ENCODE measurements at places on chromosomes 2 and 18.

- DNase-seq: no peak
Observed at GRCh38 chr18:43271593-43272432, 5.5 kb downstream of the SYT4 start.

DNA sequence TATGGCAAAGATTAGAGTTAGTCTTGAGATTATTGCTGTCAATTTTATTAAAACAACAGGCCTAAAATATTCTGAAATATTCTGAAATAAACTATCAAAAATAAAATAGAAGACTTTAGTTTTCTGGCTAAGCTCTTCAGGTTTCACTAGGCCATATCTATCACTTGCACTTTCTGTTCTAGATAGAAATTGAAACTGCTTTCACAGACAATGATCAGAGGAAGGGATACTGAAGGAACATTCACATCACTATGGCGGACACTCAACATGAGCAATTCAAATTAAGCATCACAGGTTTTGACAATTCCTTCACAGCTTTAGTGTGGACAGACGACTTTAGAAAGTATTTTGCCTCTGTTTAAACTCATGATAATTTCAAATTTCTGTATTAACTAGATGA lies 586.4 kb upstream of the REG3G start:
- no peak for DNase-seq

DNA sequence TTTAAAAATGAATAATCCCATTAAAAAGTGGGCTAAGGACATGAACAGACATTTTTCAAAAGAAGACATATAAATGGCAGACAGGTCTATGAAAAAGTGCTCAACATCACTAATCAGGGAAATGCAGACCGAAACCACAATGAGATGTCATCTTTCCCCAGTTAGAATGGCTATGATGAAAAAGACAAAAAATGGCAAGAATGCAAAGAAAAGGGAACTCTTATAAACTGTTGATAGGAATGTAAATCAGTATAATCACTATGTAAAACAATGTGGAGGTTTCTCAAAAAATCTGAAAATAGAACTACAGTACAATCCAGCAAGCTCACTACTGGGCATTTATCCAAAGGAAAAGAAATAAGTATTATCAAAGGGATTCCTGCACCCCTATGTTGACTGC lies 169.2 kb downstream of the METTL4 start:
- no peak for DNase-seq

DNA sequence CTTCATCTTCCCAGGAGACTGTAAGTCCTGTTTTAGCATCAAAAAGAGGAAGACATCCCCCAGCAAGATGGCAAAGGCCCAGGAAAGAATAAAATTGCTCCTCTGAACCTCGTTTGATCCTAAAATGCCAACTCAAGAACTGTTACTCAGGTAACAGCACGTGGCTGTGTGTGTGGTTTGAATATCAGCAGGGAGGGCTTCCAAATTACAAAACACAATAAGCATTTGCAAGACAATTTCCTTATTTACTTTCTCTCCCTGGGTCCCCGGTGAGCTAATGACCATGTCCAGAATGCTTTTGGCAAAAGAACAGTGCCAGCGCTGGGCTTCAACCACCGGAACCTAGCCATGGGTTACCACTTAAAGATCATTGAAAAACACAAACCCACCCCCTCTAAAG lies 163.6 kb downstream of the C1D start:
- DNase-seq: no peak

DNA sequence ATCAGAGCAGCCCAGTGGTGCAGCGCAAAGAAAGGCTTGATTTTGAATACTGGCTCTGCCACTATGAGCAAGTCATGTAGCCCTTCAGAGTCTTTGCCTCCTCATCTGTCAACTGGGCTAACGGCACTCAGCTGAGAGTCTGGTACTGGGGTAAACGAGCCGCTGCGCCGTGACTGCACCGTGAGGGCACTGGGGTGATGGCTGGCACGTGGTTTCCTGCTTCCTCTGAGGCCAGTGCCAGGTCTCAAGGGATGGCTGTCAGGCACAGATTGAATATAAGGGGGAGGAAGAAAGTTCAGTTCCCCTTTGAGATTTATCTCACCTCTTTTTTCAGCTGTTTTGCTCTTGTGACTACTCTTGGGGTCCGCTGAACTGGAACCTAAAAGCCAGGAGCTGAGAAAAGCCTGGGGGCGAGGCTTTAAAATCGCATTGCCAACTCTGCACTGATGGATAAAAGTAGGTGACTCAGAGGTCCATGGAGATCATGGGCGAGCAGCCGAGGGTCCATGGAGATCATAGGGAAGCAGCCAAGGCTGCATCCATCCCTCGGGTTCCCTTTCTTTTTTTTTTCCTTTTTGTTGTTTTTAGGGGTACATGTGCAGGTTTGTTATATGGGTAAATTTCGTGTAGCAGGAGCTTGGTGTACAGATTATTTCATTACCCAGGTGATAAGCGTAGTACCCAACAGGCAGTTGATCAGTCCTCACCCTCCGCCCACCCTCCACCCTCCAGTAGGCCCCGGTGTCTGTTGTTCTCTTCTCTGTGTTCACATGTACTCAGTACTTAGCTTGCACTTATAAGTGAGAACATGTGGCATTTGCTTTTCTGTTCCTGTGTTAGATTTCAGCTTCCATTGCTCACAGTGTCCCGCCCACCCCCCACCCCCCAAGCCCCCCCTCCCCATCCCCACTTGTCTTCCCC lies 114.3 kb downstream of the SPP2 start:
- no peak for DNase-seq

GRCh38 chr2:172340394-172340793 lies 87.0 kb upstream of the ITGA6 start:
- DNase-seq: no peak

GRCh38 chr2:116145031-116145430 lies 1669.5 kb upstream of the DDX18 start:
- no peak for DNase-seq

DNA sequence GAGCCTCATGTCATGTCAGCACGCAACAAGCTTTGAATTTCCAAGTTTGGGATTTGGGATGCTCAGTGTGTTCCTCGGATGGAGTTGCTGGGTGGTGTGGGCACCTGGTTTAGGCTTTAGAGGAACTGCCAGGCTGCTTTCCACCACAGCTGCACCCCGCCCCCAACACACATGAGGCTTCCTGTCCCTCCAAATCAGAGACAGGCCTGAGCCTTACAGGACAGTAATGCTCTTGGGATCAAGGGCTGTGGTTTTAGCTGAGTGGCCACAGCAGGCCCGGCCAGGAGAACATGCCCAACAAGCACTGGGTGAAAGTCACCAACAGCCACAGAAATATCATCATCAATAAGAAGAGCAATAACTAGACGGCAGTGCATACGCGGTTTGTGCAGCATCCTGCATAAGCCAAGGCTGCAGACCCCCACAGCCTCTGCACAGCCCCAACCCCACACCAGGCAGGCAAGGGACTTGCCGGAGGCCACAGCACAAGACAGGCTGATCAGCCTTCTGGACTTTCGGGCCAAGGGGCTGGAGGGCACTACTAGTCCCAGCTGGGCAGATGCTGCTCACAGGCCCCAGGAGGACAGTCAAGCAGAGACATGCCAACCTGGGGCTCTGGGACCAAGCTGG lies 29.7 kb upstream of the GPC1 start:
- DNase-seq: peak; percentile 53

DNA sequence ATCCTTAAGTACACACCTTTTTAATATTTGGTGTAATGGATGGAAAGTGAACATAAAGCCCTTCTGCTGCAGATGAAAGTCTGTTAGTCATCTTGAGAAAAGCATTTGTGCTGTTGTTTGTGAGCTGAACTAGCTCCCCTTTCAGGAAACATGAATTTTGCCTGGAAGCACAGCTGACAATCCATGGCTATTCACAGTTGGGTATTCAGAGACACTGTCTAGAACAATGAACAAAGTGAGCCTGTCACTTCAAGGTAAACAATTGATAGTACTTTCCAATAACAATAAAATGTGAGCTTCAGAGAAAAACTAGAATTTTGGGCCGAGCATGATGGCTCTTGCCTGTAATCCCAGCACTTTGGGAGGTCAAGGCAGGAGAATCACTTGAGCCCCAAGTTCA lies 6.8 kb upstream of the EFHD1 start:
- DNase-seq: no peak

GRCh38 chr2:143420313-143420712 lies 291.1 kb downstream of the ARHGAP15 start:
- DNase-seq: no peak

DNA sequence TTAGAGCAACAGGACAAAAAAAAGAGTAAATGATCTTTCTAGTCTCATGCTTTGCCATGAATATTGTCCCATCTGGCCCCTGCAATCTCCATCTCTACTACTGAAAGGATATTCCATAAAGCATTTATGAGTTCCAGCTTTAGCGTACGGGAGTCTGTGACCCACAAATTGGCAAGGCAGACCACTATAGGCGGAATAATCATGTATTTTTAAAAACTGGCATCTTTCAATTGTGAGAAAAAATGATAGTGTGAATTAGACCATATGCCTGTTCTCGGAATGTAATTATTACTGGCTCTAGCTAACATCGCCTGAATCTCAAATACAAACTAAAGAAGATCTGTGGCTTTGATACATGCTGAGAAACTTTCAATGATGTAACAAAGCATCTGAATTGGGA lies 738.1 kb upstream of the NXPH2 start:
- no peak for DNase-seq

GRCh38 chr2:140747665-140748064 lies 1383.2 kb downstream of the LRP1B start:
- DNase-seq: no peak

DNA sequence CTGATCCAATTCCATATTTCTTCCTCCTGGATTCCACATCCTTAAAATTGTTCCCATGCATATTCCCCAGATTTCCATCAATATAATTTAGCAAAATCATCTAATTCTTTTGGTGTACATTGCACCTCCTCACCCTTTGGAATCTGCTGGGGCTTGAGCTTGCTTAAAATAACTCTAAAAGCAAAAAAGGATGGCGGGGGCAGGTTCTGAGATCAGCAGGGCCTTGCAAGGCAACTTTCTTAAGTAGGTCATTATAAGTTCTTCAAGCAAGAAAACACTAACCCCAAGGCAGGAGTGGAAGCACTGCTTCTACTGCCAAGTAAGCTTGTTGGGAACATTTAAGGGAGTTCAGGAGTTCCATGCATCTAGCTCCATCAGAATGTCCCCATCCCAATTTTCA lies 254.3 kb upstream of the CCDC68 start:
- DNase-seq: no peak

GRCh38 chr2:1972422-1972821 lies 228.1 kb upstream of the PXDN start:
- DNase-seq: no peak

DNA sequence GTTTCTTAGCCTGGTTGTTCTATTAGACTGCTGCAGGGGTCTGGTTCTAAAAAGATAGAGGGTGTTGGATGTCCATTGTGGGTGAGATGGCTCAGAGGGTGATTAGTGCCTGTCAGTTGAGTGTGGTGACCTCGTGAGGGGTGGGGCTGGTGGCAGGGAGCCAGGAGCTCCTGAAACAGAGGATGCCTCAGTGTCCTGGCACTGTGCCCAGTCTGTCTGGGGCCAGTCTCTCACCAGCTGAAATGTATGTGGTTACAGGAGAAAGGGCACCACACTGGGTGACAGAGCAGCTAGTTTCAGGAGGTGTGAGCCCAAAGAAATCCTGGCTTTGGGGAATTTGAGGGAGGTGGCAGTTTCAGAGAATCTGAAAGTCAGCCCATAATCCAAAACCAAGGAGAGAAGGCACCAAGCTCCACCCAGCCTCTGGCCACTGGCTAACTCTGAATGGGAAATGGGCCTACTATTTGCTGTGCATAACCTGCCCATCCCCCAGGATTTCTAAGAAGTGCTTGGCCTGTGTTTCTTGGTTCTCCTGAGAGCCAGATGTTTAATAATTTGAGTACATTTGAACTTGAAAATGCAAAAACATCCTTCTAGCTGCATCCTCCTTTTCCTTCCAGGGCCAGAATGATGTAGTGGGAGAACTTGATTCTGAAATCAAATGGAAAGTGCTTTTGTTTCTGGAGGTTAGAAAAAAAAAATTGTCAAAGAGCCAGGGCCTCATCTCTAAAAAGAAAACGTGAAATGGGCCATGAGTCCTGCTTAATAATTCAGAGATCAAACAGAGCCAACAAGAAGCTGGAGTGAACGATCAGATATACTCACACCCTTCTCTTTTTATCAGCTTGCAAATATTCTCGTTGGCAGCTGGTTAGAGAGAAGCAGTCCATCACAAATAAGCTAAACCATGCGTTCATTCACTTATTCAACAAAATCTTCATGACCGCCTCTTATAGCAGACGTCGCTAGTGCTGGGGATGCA lies 92.3 kb downstream of the B3GNT2 start:
- no peak for DNase-seq

GRCh38 chr2:85615413-85615728 lies 615 bp upstream of the USP39 start:
- DNase-seq: no peak

GRCh38 chr18:37393945-37394609 lies 171.5 kb downstream of the CELF4 start:
- DNase-seq: peak; percentile 93

DNA sequence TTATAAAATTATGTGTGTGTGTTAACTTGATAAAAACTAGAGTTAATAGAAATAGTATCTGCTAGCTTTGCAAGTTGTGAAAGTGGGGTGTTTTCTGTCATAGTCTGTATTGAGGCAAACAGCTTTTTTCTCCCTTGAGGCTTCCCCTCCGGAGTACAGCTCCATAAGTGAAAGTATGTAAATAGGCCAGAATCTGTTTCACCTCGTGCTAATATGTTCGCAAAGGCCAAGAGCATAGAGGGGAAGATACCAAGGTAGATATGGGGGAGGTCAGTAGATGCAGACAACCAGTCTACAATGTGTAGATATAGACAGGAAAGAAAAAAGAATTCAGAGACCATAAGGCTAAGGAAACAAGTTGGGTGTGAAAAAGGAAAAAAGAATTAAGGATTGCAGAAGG lies 72.9 kb downstream of the PTRHD1 start:
- no peak for DNase-seq

DNA sequence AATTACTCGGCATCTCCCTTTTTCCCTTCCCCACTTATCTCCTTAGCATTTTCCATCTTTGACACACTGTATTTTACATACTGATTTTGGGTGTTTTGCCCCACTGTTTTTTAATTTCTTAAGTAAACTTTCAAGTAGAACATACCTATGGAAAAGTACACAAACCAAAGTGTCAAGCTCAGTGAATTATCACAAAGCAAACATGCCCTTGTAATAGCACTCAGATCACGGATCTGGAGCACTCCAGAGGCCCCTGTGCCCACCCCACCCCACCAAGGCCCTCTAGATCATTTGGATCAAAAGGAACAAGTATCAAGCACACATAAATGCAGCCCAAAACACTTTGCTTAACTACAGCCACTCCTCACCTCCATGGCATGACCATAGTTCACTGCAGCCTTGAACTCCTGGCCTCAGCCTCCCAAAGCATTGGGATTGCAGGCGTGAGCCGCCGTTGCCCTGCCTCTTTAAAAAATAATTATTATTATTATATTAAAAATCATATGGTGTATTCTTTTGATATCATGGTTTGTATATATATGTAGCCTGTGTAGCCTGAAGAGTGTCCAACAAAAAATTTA lies 38.1 kb downstream of the FER1L5 start:
- DNase-seq: no peak

DNA sequence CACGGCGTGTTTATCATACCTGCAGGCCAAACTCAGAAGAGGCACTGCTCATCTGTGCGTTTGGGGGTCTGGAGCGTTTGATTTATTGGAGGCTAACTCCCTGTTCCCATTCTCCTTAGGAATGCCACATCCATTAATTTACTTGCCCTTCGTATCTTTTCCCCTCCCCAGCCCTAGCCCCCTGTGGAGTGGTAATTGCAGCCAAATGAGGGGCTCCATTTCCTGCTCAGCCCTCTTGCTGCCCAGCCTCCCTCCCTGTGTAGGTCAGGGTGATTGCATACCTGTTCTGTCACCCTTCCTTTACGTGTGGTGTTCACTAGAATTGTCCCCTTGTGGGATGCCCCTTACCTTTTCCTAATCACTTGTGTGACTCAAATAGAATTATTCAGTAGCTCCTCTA lies 120.4 kb downstream of the MAP3K20 start:
- no peak for DNase-seq
